Stimulated activated CD4-positive, alpha-beta T cell treated with anti-CD3 and anti-CD28 coated beads, TNF-alpha, amount 100 ng/mL, for 4 hours (primary cell): ENCODE measurements at places on chromosomes 4 and X.

GRCh38 chrX:46247456-46247855 lies 297.8 kb downstream of the ZNF674 start:
- no peak for DNase-seq

GRCh38 chrX:20545538-20545937 lies 278.8 kb upstream of the RPS6KA3 start:
- no peak for DNase-seq

DNA sequence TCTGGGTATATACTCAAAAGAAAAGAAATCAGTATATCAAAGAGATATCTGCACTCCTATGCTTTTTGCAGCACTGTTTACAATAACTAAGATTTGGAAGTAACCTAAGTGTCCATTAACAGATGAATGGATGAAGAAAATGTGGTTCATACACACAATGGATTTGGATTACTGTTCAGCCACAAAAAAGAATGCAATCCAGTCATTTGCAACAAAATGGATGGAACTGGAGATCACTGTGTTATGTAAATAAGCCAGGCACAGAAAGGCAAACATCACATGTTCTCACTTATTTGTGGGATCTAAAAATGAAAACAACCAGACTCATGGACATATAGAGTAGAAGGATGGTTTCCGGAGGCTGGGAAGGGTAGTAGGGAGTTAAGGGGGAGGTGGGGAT lies 17.6 kb upstream of the NXT2 start:
- no peak for DNase-seq

DNA sequence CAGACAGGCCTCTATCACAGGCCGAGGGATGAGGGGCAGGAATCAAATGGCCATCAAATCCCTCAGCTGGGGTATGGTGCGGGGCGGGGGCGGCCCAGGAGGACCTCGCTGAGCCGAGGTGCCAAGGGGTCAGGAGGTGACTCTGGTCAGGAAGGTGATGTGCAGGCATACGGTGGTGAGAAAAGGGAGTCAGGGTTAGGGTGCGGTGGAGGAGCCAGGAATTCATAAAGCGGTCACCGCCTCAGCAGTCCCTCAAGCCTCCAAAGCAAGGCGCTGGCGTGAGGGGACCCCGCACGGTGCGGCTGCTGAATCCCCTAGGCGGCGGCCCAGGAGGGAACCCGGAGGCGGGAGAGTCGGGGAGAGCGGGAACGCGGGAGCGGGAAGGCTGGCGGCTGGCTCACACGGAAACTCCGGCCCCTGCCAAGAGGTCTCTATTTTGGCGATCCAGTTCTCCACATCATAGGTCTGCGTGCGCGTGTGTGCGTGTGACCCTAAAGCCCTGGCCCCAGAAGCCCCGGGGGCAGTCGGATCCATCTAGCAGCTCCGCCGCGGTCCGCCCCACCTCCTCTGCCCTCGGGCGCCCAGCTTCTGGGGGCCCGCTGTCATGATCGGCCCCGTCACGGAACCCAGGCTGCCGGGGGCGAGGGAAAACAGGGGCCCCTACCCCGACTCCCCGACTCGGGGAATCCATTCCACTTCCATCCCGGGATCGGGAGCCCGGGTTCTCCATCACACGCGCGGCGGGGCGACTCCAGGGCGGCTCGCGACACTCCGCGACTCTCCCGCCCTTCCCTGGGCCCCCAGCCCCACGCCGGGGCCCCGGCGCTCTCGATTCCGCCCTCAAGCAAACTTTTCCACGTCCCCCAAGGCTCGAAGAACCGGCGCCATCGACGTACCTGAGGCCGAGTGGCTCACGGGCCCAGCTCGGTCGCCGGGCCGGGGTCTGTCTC lies 593 bp downstream of the ELF4 start:
- DNase-seq = no peak

GRCh38 chr4:185437809-185438208 lies 12.0 kb upstream of the UFSP2 start:
- DNase-seq = no peak

GRCh38 chr4:86855572-86855971 lies 6.4 kb upstream of the SLC10A6 start:
- no peak for DNase-seq
